Renal cortex interstitium (tissue), 15 donors: ENCODE measurements at places on chromosomes 1 and 21.

GRCh38 chr1:8463144-8463927 is 145.4 kb downstream of the SLC45A1 start:
- peak; percentile 54 for DNase-seq

DNA sequence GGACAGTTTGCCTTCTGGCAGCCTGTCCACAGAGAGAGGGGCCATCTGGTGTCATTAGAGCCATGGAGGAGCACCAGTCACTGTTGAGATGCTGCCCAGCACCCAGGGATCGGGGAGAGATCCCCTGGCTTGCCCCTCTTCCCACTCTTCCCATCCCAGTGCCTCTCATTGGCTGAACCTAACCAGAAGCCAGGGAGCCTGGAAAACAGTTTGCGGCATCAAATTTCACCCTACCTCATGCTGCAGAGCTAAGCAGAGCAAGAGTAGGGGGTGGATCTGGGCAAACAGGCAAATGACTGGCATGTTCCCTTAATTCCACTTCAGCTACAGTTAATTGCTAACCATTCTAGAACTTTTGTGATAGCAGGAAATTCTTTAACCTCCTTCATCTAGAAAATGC is 19.1 kb downstream of the TRAF5 start:
- no peak for DNase-seq

GRCh38 chr1:241614144-241614543 is 26.0 kb downstream of the CHML start:
- DNase-seq = no peak

DNA sequence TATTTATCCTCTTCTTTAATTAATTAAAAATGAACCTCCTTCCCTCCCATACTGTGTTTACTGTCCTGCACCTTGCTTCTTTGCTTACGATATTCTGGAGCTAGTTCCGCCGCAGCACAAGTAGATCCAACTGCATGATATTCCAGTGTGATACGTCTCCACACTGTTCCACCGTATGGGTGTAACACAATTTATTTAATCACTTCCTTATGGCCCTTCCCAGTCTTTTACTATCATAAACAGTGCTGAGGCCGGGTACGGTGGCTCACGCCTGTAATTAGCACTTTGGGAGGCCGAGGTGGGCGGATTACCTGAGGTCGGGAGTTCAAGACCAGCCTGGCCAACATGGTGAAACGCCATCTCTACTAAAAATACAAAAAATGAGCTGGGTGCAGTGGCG is 25.7 kb downstream of the CNST start:
- no peak for DNase-seq

DNA sequence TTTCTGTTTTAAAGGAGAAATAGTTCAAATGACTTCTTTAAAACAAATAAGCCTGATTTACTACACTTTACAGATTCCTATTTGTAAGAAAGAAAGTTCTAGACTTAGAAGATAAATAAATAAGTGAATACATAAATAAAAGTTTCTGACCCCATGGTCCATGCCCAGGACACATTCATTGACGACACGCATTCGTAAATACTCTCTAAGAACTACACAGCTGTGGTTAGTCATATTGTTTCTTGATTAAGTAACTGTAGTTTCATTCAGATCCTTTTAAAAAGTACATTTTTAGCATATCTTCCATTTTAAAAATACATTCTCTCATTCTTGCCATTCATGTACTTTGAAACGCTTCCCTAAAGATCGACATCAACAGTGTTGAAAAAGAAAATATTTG is 497.4 kb downstream of the SETD4 start:
- no peak for DNase-seq

DNA sequence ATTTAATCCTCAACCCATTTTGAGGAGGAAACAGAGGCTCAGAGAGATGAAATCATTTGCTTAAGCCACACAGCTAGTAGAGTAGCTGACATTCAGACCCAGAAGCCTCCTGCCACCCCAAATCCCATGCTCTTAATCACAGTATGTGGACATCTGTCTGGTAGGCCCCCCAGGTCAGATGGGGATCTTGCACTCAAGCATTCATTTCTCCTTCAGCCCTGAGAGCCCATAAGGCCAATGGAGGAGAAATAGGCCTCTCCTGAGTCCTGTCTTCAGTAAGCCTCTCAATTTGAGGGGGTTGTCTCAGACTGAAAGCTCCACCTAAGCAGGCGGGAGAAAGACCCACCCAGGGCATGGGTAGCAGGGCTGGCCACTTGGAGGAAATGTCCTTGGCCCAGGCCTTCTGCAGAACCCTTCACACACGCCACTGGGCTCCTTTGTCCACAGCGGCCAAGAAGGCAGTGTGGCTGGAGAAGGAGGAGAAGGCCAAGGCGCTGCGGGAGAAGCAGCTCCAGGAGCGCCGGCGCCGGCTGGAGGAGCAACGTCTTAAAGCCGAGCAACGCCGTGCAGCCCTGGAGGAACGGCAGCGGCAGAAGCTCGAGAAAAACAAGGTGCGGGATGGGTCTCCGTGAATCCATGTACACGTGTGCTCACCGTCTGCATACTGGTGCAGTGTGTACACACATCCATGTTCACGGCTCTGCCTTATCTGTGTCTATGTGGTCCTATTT is 16.2 kb downstream of the MAP7D1 start:
- no peak for DNase-seq

DNA sequence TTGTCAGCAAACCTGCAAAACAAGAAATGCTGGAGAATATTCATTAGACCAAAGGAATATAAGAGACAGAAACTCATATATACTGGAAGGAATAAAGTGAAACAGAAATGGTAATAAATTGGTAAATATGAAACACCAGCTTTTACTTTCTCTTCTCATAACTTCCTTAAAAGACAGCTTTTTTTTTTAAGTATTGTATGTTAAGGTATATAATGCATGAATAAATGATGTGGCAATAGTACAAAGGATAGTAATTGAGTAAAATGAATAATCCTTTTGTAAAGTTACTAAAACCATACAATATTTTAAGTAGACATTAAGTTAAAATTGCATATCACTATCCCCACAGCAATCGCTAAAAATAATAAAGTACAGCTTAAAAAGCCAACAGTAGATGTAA is 64.8 kb downstream of the TRIM33 start:
- no peak for DNase-seq

GRCh38 chr1:241235256-241235897 is 121.6 kb downstream of the RGS7 start:
- no peak for DNase-seq

DNA sequence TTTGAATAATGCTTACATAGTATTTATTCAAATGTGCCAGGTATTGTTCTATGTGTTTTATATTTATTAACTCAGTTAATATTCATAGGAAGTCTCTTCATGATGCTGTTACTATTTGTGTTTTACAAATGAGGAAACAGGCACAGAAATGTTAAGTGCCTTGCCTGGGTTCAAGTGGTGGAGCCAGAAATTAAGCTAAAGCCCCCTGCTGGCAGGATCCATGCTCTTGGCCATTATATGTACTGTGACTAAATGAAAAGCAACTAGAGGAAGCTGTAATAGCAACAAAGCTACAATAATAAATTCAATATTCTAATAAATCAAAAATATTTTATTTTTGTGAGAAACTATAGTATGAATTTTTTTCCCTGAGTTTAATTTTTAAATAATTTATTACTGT is 30.0 kb downstream of the IARS2 start:
- DNase-seq = no peak

GRCh38 chr1:175906370-175906769 is 163.0 kb upstream of the TNR start:
- no peak for DNase-seq

DNA sequence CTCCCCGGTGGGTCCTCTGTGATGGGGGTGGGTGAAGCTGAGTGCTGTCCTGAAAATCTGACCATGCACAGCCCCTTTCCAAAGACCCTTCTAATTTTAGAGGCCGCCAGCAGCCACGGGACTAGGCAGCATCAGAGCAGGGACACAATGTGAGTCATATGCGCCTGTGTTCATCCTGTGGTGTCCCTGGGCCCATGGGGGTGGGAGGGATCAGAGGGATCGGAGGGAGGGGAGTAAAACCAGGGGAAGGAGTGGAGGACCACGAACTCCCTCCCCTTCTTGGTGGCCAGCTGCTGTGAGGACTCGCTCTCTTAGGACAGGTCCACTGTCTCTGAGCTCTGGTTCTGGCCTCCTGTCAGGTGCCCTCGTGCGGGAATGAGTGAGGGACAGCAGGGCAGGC is 61.5 kb downstream of the ADARB1 start:
- DNase-seq = no peak

DNA sequence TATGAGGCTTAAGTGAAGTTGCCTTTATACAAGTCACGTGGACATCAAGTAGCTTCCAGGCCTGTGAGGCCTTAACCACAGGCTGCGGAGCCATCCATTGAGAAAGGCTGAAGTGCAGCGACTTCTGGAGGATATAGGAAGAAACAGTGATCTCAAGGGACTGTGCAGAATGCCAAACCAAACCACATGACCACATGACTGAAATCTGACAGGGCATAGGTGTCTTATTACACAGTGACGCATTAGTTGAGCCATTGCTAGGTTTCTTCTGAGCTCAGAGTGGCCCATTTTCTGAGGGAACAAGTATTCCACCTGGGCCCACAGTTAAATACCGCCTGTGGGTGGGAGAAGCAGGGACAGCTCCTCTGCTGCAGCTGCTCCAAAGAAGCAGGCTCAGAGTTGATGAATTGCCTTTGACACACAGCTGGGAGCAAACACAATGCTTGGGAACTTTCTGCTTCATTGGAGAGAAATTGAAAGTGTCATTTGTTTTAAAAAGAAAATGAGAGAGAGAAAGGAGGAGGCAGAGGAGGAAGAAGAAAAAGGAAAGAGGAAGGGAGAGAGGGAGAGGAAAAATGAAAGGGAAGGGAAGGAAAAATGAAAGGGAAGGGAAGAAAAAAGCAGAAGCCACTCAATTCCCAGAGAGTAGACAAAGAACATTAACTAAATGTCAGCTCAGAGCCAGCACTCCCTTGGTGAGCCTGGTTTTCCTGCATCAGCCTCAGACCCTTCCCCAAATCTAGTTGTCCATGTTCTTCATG is 94.4 kb downstream of the COLGALT2 start:
- DNase-seq = peak; percentile 32
